Hippocampal formation (tissue), 2 donors: ENCODE measurements at places on chromosomes 7 and 10.

DNA sequence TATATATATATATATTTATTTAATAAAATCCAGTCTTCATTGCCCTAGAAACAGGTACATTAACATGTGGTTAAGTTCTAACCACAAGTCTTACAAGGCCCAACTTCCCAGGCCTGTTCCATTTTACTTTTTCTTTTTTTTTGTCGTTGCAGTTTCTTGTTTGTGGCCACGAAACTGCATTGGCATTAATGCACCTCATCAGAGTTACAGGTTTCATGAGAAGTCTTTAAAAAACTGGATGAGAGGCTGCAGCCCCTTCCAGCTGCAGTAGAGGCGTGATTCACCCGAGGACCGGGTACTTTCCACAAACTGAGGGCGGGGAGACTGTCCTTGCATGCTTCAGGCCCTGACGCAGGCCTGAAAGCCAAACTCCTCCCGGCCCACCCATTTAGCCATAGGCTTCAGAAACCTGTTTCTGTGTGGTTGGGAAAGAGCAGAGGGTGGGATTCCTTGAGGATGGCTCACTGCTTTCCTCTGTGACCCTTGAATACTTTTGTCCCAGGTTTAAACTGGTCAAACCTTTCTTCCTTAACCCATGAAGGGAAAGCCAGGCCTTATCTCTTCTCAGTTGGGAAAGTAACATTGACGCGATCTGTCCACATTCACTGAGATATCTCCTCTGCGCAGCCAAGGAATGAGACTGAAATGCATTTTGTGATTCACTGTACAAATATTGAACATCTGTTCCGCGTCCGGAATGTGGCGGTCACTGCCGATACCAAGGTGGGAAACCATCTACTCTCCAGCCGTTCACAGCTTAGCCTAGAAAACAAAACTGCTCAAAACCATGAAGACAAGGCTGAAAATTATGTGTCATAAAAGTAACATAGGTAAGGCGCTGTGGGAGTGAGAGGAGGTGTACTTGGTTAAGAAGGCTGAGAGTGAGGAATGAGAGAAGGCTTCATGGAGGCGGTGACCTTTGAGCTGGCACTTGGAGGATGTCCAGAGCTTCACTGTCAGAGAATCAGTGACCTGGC lies 311.7 kb downstream of the GATA3 start:
- no peak for DNase-seq

GRCh38 chr10:119308089-119308488 lies 100.7 kb downstream of the GRK5 start:
- DNase-seq: no peak

DNA sequence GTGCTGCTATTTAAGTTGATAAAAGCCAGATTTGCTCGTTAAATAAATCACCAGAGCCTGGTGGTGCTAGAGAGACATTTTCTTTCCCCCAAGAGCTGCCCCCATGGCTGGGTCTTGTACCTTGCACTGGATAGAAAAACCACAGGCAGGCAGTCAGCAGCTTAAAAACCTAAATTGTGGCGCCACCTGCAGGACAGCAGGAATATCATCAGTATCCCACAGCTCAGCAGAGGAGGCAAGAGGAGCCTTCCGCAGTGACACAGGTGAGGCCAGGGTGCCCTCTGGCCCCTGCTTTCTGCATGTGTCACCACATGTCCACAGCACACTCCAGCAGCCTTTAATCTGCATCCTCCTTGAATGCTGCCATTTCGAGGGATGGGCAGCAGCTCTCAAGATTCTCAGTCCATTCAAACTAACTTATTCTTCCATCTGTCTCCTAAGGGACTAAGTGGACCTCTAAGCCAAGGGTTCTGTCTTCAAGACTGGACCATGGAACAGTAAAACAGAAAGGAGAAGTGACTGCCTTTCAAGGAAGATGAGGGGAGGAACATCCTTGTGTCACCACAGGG lies 4.5 kb upstream of the PLXNA4 start:
- peak; percentile 52 for DNase-seq

DNA sequence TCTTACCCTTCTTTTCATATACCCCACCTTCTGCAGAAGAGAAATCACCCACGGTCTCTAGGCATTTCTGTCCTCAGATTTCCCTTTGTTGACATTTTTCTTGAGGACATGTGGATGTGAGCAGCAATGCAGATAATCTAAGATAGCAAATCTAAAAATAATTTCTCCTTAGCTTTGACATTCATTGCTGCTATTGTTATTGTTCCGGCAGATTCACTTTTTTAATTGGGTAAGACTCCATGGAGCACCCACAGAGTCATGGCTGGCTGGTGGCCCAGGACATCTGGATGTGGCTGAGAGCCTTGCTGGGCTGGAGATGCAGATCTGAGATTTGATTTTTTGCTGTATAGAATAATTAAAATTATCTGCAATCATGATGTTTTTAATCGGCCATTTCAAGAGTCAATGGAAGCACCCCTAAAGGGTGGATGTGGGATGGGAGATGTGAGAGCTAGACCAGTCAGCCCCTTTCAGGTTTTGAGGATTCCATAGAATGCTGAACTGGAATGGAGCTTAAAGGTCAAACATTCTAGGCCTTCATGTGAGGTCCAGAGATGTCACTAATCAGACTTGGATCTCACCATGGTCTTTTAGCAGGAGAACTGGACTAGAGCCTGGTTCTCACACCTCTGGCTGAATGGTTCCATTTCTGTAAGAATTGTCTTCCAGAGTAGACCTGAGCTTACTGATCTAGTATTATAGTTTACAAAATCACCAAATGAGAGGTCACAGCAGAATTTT lies 37.5 kb downstream of the TAS2R41 start:
- no peak for DNase-seq

GRCh38 chr10:113446739-113447138 lies 106.1 kb upstream of the HABP2 start:
- DNase-seq: no peak

DNA sequence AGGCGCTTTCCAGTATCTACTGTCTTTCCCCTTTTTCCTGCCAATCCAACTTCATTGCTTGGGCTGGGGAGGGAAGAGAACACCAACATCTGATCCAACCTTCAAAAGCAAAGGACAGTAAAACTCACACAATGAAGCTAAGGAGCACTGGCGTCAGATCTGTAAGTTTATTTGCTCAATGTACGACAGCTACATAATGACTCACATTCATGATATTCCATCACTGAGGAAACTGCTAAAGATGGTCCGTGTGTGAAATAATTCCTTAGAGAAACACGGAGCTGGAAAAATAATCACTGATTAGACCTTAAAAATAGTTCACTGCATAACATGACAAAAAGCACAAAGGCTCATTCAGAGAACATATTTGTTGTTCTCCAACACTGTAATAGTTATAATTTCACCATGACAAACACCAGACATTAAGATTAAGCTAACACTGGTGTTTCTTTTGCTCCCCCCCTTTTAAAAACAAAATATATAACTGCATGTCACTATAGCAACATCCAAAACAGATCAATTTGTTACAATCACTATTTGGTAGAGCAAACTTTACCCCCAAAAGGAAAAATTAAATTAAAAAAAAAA lies 24.3 kb downstream of the HSPB1 start:
- DNase-seq: no peak

GRCh38 chr7:82335001-82335400 lies 108.6 kb downstream of the CACNA2D1 start:
- no peak for DNase-seq

DNA sequence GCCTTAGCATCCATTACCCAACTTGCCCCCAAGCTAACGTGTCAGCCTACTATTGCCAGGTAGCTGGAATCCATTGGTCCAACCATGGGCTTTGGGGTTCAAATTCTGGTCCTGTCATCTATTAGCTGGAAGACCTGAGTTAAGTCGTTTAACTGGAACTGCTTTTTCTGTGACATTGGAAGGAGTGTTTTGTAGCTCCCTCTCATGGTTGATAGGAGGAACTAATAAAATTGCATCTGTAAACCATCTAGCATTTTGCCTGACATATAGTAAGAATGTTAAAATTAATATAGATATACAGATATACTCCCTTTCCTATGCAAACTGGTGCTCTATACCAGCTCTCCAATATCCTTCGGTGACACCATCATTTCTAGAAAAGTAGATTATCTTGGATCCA lies 23.8 kb upstream of the SLF2 start:
- no peak for DNase-seq

- no peak for DNase-seq
These were observed 172.6 kb upstream of the SP8 start for GRCh38 chr7:20959281-20959680.

GRCh38 chr7:105496521-105496920 lies 25.6 kb downstream of the PUS7 start:
- no peak for DNase-seq

- DNase-seq: no peak
These were observed 37.7 kb downstream of the CFAP58 start for GRCh38 chr10:104391150-104391968.

DNA sequence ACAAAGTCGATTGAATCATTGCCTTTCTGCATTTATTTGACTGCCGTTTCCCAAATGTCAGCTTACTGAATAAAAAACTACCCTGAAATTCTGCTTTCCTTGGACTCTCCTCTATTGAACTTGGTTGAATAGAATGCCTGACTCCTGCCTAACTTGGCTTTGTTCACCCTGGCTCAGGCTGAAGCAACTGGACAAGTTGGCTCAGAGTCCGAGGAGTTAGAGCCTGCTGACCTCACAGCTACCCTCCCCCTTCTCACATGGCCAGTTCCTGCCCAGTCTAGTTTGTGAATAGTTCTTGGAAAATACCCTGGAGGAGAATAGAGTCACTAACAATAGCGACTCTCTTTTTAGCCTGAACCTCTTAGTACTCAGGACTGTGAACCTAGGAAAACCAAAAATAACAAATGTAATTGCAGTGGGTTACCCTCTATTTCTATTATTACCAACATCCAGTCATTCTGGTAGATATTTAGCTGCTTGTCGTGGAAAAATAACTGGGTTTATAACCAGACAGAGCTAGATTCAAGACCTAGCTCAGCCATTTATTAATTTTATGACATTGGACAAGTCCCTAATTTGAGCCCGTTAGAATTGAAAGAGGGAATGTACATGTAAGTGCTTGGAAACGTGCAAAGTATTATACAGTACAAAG lies 17.3 kb upstream of the NRBF2 start:
- peak; percentile 65 for DNase-seq

DNA sequence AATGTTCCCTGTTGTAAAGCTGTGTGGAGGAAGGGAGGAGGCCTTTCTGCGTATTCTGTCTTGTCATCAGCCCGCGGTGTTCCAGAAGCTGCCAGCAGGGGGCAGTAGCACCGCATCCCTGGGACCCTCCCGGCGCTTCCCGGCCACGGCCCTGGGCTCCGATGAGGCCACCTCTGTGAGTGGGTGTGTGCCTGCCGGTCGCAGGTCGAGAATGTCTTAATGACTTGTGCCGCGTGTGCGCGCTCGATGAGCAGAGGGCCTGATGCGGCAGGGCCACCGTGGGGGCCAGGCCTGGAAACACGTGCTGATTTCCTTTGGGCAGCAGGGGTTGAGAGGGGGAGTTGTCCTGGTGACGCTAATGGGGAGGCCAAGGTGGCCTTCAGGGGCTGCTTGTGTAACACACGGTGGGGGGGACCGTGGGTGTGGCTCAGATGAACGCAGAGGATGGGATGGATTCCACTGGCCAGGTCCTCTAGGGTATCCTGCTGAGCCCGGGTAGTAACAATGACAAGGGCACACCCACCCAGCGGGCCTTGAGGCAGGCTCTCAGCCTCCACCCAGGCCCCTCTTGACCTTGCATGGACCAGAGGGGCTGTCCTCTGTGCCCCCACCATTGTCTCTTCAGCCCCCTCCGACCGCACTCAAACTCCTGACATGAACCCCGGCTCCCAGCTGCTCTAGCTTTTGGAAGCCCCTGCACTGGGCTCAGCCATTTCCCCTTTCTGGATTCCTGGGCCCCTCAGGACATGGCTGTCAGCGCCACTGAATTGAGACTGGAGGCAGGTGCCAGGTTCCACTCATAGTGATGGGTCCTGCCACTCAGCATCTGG lies 135.9 kb upstream of the PODXL start:
- DNase-seq: peak; percentile 22
